ENCODE measurements at places on chromosomes 7 and 10. TPM values are rescaled to one million over a fixed set of nuclear protein-coding genes. Genes with fewer than 3 reads are reported as not detected.

Gene GNGT1
- not detected for total RNA-seq

Gene MEOX2
- 3.8 TPM for total RNA-seq

Gene NPC1L1
- 0.12 TPM for total RNA-seq

Gene CYP26C1
- total RNA-seq, result not detected

Gene SCIN
- total RNA-seq, result 86.6 TPM

Gene VAX1
- not detected for total RNA-seq

- DNase-seq, result no peak
These were observed 353.2 kb downstream of the HGF start for GRCh38 chr7:81416659-81417058.

- peak; percentile 48 for DNase-seq
These were observed 736 bp upstream of the ITIH5 start for GRCh38 chr10:7667262-7668141.

DNA sequence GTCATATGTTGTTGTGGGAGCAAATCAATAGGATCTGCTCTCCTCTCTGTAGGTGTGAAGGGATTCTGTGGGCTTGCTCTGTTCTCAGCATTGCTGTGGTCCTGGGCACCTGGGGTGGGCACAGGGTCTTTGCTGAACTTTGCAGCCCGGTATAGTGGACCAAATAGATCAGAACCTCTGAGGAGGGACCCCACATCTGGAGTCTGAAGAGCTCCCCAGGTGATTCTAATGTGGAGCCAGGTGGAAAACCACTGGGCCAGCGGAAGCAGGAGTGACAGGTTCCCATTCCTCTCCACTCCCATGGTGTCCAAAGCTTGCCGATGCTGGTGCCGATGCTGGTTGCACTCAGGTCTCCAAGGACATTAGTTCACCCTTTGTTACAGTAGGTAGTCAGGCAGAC is 257.2 kb downstream of the GLRX3 start:
- DNase-seq, result no peak

DNA sequence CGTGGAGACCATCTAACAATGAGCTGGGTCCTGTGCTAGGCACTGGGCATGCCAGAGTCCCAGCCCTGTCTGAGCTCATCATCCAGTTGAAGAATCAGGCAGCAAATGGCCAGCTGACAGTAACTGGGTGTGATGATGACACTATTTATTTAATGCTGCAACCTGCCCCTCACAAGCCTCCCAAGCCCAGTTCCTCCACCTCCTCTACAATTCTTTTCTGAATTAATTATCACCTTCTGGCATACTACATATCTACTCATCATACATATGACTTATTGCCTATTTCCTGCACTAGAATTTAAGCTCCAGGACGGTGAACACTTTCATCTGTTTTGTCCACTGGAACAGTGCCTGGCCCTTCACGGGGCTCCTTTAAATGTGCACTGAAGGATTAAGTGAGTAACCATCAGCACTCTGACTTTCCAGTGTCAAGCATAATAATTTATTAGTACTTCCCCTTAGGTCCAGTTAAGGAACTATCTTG is 96.7 kb upstream of the LAMB4 start:
- DNase-seq, result no peak

DNA sequence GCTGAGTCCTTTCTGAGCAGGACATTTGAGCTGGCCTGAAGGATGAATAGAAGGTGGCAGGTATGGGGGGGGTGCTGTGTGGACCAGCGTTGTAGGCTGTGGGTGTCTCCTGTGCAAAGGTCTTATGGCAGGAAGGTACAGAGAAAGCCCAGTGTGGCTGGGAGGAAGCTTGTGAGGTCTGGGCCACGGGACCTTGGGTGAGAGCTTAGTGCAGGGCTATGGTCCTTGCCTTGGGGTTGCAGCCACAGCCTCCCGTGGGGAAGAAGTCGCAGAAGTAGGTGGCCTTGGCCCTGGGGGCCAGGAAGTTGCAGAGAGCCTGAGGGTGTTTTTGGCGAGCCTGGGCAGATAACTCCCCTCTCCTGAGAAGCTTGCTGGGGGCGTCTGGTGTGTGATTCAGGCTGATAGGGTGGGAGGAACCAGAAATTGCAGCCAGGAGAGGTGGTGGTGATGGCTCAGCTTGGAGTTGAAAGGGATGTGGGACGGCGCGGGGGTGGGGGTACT is 172.0 kb upstream of the TNRC18 start:
- no peak for DNase-seq

- DNase-seq, result no peak
These were observed 43.4 kb downstream of the GLI3 start for GRCh38 chr7:42193471-42194129.

DNA sequence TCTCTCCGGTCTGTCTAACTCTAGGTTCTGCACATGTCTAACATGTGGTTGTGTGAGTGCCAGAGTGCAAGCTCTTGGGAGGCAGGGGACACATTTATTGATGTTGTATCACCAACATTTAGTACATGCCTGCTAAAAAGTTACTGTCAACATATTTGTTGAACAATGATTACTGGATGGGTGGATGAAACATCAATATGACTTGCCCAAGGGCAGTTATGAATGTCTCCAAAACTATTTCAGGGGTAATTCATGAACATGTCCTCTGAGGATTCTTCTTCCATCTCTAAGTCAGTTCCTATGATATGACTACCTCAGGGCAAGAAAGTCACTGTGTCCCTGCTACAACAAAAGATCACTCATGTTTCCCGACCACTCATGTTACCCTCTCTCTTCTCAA is 91.3 kb upstream of the STEAP1B start:
- DNase-seq, result no peak

DNA sequence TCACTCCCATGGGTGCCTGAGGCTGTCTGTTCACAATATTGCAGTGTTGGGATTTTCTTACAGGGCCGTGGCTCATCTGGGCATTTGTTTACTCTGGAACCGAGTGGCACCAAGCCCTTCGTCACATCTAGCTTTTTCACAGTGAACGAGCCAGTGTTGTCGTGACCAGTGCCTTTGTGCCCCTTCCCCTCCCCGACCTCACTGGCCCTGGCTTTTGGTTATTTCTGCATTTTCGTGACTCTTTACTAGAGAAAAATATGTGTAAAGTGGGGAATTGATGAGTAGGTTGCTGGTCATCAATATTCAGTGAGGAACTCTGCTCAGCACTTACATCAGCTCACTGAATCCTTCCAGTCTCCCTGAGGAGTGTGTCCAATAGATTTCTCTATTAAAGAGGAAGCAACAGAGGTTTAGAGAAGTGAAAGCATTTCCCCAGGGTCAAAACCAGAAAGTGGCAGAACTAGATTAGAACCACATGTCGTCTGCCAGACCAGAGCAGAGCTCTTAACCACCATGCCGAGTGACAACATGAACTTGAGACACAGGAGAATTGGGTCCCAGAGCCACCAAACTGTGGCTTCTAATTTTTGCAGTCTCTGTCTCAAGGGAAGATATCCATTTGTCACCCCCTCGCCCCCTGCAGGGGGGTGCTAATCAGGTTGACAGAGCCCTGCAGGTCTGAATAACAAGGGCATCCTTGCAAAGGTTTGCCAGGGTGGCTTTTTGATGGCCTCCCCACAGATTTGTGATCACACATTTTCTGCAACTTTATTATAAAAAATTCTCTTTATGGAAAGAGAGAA is 125.3 kb downstream of the CHN2 start:
- DNase-seq, result no peak

DNA sequence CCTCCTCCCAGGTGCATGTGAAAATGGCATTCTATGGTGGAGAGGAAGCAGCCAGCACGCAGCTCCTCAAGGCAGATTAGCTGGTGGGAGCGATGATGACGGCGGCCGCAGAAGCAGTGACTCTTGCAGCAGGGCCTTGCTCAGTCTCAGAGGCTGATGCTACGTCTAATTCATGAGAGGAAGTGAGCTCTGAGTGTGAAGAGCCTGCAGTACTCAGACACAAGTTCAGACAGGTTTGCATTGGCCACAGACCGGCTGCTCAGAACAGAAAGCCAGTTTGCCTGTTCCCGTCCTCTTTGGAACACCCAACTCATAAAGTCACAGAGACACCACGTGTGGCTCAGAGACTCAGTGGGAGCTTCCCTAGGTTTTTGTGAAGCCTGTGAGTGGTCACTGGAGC is 136.5 kb downstream of the ADARB2 start:
- no peak for DNase-seq

All from mucosa of descending colon (tissue), 3 donors.